Activated CD8-positive, alpha-beta memory T cell treated with anti-CD3 and anti-CD28 coated beads for 1 hour (primary cell): ENCODE measurements at places on chromosomes 2 and 18.

- DNase-seq: no peak
These were observed 236.7 kb upstream of the MYT1L start for GRCh38 chr2:2567776-2568175.

DNA sequence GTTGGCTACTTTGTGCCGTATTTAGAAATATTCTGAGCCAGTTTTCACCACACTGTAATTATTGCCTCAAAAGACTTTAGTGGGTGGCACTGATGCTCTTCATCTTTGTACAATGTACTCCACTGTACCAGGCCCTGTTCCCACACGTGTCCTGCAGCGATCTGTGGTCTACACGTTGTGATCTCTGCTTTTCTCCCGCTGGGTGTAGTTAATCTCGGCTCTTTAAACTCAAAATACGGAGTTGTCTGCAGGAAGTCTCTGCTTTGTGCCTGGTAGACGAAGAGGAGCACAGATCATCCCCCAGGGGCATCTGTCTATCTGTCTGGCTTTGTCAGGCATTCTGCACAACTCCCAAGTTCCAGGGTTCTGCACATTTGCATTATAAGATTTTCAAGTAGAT lies 12.1 kb upstream of the GREB1 start:
- no peak for DNase-seq

- no peak for DNase-seq
These were observed 11.1 kb upstream of the SLC4A10 start for GRCh38 chr2:161613161-161613560.

DNA sequence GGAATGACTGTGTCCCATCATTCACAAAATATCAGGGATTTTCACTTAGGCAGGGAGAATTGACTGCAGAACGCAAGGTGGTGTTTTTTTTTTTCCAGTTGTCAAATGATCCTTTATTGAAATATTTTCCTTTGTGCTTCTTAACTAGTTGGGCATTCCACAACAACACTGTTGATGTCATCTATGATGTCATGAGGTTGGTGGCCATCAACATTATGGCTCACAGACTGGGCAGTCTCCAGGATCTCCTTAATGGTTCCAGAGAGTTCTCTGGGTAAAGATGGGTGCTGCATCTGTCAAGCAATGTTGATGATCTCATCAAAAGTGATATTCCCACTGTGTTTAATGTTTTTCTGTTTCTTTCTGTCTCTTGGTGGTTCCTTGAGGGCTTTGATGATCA lies 31.8 kb upstream of the PLEKHM3 start:
- DNase-seq: no peak

DNA sequence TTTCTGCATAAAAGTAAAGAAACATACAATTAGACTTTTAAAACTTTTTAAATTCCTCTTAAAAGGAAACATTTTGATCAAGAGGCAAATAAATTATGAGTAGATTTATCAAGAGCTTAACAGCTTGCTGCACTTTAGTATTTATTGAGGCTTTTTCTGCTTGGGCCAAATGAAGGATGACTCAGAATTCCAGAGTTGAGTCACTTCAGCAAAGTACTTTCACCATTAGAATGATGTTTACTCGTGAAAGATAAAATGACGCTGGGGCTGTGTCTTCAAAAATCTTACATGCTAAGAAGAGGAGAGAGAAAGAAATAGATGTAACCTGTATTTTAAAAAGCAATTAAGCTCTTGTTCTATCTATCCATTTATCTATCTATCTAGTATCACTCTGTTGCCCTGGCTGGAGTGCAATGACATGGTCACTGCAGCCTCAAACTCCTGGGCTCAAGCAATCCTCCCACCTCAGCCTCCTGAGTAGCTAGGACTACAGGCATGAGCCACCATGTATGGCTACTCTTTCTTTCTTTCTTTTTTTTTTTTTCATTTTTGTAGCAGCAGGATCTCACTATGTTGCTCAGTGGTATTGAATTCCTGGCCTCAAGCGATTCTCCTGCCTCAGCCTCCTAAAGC lies 75.3 kb upstream of the RIOK3 start:
- DNase-seq: no peak

GRCh38 chr2:174171686-174172445 lies 76.5 kb downstream of the OLA1 start:
- no peak for DNase-seq

GRCh38 chr2:226048611-226049010 lies 649.1 kb downstream of the NYAP2 start:
- DNase-seq: no peak

DNA sequence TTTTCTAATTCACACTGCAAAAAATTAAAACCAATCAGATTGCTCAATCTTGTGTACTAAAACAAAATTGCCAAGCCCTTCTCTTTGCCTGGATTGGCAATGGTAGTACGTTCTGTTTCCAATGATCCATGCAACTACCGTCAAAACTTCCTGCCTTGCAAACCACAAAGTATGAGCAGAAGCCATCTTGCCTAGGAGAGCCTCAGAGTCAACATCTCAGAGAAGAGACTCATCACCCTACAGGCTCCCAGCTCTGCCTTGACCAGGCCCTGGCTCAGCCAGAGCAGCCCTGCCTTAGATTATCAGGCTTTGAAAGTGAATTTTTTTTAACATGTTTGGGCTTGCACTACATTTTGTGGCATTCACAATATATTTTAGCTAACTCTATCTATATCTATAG lies 574.1 kb downstream of the SATB2 start:
- DNase-seq: no peak

DNA sequence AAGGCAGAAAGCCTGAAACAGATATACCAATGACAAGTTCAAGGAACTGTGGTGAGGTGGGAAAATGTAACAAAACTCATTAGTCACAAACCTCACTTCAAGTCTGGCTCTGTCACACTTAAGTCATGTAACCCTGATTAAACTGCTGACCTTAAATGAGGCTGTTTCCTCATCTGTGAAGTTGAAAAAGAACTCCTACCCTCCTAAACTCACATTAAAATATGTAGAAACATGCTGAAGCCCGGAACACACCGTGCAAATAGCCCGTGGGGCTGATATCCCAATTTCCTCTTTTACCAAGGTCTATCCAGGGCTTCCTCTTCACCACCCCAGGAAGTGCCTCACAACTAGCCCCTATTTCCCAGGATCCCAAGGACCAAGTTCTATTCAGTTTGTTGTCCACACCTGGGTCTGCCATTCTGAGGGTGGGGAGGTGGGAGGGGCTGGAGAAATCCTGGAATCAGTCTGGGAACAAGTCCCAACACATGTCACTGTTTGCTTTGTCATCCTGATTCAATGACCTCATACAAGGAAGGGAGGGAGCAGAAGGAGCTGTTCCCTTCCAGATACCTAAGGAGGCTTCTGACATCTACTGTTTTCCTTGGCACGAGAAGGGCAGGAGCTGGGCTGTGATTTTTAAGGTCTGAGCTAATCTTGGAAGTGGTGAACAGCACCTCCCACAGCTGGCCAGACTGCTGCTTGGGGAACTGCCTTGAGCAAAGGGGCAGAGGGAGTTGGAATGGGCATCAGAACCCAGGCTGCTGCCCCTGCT lies 42.3 kb downstream of the SLC4A1AP start:
- no peak for DNase-seq

DNA sequence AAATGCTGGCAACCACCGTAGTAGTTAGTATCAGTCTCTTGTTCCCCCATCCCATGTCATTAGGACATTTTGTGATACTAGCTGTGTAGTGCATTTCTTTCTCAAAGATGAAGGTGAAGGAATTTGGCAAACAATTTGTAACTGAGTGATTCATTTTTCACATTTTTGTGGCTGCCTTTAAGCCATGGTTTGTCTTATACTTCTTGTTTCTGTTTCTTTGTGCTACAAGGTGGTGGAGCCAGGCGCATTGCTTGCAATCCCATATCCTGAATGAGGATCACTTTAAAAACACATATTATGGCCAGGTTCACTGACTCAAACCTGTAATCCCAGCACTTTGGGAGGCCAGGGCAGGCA lies 40.6 kb downstream of the GPD2 start:
- DNase-seq: no peak

GRCh38 chr2:217683106-217683870 lies 319.5 kb downstream of the TNS1 start:
- no peak for DNase-seq

DNA sequence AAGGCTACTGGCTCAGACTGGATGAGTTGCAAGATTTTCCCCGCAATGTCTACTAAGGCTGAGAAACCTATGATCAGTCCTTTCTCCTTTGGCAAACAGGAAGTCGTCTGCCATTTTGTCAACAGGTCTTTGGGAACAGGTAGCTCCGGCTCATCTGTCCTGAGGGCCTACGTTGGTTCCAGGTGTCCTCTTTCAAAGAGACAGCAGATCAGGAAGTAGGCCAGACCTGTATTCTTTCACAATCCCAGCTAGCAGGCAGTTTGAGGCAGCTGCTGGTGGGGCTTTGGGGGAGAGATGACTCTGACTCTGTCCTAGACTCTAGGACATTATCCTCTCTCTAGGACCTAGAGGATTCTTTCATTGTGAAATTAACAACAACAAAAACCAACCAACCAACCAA lies 98.6 kb downstream of the ACTR2 start:
- no peak for DNase-seq

GRCh38 chr2:96816836-96817702 lies 1.0 kb downstream of the CNNM3 start:
- DNase-seq: no peak

DNA sequence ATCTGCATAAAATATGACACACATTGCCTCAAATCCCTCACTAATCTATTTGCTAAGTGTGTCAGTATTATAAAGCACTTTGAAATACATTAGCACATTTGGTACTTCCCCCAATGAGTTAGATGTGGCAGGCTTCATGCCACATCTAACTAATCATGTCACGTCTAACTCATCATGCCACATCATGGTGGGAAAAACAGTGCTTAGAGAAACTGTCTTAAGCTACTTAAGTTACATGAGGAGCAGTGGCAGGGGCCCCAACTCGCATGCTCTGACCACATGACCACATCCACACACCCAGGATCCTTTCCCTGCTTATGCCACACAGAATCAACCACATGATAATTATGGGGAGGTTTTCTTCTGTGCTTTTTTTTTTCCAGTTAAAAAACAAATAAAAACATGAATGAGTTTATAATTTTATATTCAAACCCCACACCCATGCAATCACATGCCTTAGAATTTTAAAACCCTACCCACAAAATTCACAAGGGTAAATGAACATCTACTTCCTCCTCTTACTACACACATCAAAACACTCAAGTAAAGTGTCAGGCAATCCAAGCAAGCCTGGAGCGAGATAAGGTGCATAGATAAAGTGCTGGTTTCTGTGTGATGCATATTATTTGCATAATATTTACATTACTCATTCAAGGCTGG lies 1.6 kb downstream of the ABCA12 start:
- DNase-seq: no peak

- DNase-seq: no peak
These were observed 12.7 kb upstream of the KCNK3 start for GRCh38 chr2:26679867-26680266.

- no peak for DNase-seq
These were observed 81.5 kb downstream of the PTPN2 start for GRCh38 chr18:12802538-12802937.

DNA sequence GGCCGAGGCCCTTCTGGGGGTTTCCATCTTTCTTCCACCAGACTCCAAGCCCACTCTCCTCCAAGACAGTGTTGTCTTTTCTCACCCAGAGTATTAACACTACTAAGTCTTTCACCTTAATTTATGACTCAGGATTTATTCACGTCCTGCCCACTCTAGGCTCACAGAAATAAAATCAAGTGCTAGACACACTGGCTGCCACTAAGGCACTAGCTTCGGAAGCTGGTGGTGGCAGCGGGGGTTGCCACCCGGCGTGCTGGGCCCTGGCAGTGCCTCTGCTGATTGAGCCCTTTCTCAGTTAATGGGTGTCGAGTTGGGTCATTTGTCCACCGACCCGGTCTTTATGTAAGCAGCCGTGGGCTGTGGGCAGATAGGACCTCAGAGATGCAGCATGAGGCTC lies 93.6 kb upstream of the FZD5 start:
- DNase-seq: no peak

GRCh38 chr2:219414857-219415256 lies 3.3 kb upstream of the DES start:
- no peak for DNase-seq

DNA sequence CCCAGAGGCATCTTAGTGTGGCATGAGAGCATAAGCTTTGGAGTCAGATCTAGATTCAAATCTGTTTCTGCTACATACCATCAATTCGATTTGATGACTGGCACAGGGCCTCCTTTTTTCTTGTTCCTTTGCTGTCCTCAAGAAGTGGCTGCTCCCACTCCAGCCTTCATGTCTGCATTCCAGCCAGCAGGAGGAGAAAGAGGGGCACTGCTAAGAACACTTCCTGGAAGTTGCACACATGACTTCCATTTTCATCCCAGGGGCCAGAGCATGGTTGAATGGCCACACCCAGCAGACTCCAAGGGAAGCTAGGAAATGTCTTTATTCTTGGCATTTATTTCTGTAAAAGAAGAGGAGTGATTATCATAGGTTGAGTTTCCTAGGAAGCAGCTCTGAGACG lies 50.4 kb downstream of the EML6 start:
- no peak for DNase-seq

GRCh38 chr2:168190590-168191336 lies 56.6 kb downstream of the STK39 start:
- no peak for DNase-seq

GRCh38 chr2:144114760-144115159 lies 405.2 kb downstream of the ZEB2 start:
- DNase-seq: no peak

DNA sequence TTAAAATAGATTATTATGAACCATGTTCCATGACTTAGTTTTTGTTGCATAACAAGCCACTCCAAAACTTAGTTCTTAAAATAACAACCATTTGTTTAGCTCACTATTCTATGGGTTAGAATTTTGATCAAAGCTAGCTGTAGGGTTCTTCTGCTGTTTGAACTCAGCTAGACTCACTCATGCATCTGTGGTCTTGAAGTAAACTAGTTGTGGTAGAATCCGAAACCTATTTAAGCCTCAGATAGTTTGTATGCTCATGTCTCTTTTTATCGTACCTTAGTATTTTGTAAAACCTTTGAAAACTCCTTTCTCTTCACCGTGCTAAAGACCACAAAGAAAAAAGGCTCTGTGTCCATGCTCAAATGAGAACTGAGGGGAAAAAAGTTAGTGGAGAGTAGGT lies 166.6 kb downstream of the XIRP2 start:
- no peak for DNase-seq

DNA sequence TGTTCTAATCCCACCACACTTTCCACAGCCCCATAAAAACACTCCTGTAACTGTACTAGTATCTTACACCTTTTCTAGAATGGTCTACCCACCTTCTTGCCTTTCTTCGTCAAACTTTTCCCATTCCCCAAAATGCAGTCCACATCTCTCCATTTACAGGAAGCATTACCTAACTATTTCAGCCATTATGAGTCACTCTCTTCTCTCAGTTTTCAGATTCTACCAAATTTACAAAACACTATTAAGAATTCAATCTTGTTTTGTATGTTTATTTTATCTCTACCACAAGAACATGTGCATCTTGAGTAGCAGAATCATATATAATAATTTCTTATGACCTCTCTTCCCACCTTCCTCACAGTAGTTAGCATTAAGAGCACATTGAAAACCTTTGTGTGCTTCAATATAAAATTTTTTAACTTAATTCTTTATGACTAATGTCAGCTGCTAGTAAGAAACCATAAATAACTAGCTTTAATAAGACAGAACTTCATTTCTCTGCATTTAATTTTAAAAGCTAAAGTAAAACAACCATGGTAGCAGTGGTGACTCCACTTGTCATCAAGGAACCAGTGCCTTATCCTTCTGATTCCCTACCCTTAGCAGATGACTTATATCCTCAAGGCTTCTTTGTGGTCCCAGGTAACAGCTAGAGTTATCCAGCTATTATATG lies 56.6 kb upstream of the MAP2 start:
- DNase-seq: no peak

- no peak for DNase-seq
These were observed 104.7 kb upstream of the FAM117B start for GRCh38 chr2:202530038-202530437.

- DNase-seq: no peak
These were observed 96.0 kb upstream of the OTOS start for GRCh38 chr2:240236217-240237111.
